ENCODE measurements at places on chromosomes 2 and 18. TPM values are rescaled to one million over a fixed set of nuclear protein-coding genes. Genes with fewer than 3 reads are reported as not detected.

DNA sequence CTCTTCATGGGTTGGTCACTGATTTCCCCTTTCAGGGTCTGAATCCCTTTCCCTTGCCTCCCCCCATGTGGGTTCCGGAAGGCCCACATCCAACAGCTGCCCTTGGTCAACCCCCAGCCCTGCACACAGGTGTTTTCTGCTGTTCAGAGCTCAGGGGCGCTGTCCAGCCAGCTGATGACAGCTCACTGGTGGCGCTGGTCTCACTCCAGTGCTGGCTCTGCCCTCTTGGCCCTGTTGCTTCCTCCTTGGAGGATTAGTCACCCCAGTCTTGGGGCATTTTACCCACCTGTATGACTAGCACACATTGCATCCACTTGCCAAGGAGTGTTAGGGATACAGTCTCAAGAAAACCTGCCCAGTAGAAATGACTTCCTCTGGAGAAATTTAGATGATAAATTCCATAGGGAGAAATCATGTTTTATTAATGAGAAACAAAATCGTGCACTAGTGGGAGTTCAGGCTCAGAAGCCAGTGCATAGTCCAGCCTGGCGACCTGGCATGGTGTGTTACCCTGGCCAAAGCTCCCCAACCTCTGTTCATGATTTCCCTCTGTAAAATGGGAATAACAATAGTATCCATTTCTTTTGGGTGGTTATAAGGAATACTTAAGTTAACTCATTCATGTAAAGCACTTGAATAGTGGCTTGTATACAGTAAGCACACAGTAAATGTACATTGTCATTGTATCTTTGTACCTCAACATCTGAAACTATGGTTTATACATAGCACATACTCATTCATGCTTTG is 21.6 kb downstream of the CRIM1 start:
- no peak for DNase-seq

GRCh38 chr2:39306626-39307025 is 62.9 kb upstream of the CDKL4 start:
- DNase-seq: no peak

DNA sequence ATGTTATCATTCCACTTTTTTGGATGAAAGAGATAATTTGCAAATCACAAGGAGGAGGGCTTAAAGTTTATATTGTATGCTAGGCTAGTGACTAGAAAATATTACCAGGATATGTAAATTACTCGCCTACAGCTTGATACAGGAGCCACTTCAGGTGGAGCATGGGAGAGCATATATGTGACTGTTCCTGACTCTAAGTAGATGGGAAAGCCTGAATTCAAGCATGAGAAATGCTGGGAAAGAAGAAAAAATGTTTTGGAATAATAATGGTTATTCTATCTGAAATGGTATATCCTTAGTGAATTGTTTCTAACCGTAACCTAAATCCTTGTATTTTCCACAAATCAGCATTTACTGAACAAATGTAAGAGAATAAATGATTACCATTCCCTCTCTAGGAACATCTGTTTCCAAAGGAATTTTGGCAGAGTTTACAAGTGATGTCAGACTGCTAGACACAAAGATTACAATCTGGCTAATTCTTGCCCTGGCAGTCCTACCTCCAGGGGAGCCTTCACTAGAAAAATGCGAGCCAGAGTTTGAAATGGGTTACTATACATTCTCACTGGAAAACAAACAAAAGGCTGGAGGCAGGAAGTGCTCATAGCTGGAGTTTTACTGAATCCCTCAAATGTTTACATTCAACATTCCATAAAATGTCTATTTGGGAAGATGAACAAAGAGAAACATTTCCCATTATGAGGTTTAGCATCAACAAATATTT is 129.4 kb upstream of the MAPRE2 start:
- no peak for DNase-seq

GRCh38 chr18:31356025-31356424 is 20.6 kb upstream of the DSG4 start:
- no peak for DNase-seq

GRCh38 chr2:238892796-238893195 is 44.9 kb downstream of the TWIST2 start:
- no peak for DNase-seq

Gene SLC4A3
- not detected for total RNA-seq

Gene MFSD6
- 44.6 TPM for total RNA-seq

- DNase-seq: no peak
These were observed 134.5 kb downstream of the RHBDD1 start for GRCh38 chr2:226970362-226970761.

- DNase-seq: no peak
These were observed 281.8 kb downstream of the GULP1 start for GRCh38 chr2:188573453-188573852.

DNA sequence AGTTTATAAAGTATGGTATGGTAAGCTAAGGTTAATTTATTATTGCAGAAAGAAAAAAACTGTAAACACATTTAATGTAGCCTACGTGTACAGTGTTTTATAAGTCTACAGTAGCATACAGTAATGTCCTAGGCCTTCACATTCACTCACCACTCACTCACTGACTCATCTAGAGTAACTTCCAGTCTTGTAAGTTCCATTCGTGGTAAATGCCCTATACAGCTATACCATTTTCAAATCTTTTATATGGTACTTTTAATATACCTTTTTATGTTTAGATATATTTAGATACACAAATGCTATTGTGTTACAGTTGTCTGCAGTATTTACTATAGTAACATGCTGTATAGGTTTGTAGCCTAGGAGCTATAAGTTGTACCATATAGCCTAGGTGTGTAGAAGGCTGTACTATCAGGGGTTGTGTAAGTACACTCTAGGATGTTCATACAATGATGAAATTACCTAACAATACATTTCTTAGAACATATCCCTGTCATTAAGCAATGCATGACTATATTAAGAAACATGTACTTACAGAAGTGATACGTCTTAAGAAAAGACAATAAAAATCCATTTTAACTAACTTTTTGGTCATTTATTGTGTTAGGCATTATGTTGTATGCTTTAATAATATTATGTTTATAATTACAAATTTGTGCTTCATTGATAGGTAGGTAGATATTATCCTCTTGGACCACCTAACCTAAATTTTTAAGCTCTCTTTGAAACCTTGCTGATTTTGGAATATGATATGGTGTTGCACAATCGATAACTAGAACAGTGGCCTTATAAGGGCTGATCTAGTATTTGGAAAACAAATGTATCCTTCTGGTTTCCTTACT is 51.9 kb downstream of the VRK2 start:
- DNase-seq: no peak

Gene GPR45
- total RNA-seq: not detected

DNA sequence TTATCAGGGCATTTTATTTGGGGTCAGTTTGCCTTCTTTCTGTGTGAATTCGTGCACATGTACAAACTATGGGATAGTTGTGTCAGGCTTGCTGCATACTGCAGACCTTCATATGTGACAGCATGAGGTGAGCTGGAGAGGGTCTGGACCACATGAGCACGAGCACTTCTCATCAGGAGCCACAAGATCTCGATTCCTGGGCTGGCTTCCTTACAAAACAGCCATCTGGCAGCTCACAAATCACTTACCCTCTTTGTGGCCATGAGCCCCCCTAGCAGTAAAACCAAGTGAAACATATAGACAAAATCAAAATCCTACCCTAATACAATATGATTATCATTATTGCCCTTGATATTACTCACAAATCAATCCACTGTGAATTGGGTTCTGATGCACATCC is 121.2 kb downstream of the MTCL1 start:
- DNase-seq: no peak

GRCh38 chr18:57435846-57436190 is 644 bp downstream of the ONECUT2 start:
- no peak for DNase-seq

DNA sequence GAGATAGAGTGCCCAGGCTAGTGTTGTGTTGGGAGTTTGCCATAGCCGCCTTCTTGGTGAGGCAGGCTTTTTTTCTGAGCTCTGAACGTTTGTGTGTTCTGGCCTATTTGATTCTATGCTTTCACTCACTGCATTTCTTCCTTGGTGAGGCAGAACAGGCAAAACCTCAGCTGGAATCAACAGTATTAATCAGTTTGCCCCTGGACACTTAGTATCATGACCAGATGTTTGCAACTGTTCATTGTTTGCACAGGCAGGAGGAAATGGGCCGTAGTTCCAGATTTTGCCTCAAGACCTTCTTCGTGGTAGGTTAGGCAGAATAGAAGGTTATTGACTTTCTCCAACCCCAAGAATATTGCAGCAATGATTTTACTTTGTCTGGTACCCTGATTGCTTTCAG is 218.1 kb upstream of the RASGRP3 start:
- DNase-seq: no peak

Gene DYNAP
- total RNA-seq: not detected

Gene SH2D6
- 0.96 TPM for total RNA-seq

DNA sequence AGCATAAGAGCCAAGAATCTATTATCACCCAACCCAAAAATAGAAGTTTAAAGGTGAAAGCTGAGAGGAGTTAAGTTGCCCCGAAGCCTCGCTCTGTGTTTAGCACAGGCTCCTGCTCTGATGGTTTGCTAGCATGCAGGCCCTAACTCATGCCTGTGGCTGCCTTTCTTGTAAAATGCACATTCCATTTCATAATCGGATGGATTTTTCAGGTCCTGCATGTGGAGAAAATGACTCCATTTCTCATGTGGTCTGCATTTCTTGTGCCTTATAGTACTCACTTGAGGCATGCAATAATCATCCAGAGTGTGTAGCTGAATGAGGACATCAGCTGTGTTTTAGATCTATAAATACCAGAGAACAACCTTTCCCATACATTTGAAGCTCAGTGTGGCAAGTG is 381.8 kb downstream of the CPS1 start:
- DNase-seq: no peak

Gene BMP10
- not detected for total RNA-seq

GRCh38 chr18:48575658-48576456 is 37.0 kb downstream of the CTIF start:
- no peak for DNase-seq

Gene GKN2
- total RNA-seq: not detected

Gene LRRTM1
- total RNA-seq: not detected

Gene GPR155
- total RNA-seq: 3.1 TPM

GRCh38 chr2:144580521-144581161 is 60.7 kb upstream of the ZEB2 start:
- DNase-seq: no peak

Gene PCARE
- total RNA-seq: not detected

GRCh38 chr2:29628108-29628745 is 293.2 kb downstream of the ALK start:
- DNase-seq: no peak

Gene LCT
- 0.31 TPM for total RNA-seq

- DNase-seq: no peak
These were observed 136.3 kb upstream of the SLC39A10 start for GRCh38 chr2:195520671-195521155.

- no peak for DNase-seq
These were observed 28.2 kb downstream of the OSBPL1A start for GRCh38 chr18:24369426-24369825.

Gene OTOS
- not detected for total RNA-seq

DNA sequence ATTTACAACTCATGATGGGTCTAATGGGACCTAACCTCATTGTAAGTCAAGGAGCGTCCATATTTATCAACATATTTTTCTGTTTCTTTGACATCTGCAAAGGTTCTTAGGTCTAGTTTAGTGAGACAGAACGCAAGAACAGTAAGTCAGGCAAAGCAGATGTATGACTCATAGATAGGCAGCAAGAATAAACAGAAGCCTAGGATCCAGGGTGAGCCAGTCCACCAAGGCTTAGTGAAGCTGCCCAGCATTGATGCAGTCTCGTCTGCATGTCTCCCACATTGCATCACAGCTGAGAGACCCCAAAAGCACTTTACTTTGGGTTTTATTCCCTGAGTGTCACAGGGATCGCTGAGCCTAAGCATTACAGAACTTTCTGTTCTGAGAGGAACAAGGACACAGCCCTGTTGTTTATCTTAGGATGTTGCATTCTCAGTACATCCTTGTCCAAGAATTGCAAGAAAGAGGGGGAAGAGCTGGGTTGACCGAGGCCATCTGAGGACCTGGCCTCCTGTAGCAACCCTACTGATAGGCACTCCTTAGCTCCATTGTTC is 29.6 kb upstream of the TMEM177 start:
- no peak for DNase-seq

GRCh38 chr2:134917888-134918525 is 615 bp upstream of the CCNT2 start:
- peak; percentile 97 for DNase-seq

DNA sequence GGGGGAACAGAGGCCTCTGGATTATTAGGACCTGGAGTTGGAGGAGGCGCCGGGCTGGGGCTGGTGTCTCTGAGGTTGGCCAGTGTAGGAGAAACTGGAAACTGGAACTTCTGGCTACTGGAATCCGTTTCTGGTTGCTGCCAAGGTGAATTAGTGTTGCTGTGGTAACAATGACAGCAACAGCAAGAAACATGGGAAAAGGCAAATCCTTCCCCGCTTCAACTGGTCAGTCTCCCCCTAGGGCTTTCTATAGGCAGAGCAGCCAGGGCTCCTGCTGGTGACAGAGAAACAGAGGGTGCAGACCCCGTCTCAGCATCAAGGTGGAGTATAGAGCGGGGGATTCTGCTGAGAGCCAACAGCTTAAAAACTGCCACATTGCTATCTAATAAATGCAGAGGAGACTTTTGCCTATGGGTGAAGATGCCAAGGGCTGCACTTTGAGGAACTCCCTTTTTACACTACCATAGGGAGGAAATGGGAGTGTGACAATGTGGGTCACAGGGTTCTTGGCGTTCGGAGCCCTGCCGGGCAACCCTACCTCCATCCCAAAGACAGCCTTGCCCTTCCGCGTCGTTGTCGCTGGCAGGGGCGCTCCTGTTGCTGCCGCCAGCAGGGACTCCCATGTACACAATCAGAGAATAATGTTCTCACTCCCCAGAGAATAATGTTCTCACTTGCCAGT is 81.4 kb upstream of the CABLES1 start:
- DNase-seq: no peak

Gene HOXD10
- not detected for total RNA-seq

Gene MC4R
- total RNA-seq: not detected

GRCh38 chr2:189298481-189298880 is 118.9 kb upstream of the COL5A2 start:
- DNase-seq: no peak

DNA sequence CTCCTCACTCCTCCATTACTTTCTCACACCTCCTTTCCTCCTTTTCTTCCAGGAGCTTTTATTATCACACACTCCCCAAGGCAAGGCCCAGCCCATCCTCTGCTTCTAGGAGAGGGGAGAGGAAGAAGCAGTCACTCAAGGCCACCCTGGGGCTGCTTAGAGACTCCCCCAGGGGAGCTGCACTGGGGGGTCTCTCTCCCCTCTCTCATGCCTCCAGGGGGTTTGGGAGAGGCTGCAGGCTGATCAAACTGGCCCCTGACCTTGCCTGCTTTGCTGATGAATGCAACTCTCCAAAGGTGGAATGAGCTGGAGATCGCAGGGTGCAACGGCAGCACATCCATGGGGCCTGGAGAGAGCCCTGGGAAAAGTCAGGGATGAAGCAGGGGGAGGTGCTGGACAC is 216.9 kb downstream of the CELF4 start:
- no peak for DNase-seq

DNA sequence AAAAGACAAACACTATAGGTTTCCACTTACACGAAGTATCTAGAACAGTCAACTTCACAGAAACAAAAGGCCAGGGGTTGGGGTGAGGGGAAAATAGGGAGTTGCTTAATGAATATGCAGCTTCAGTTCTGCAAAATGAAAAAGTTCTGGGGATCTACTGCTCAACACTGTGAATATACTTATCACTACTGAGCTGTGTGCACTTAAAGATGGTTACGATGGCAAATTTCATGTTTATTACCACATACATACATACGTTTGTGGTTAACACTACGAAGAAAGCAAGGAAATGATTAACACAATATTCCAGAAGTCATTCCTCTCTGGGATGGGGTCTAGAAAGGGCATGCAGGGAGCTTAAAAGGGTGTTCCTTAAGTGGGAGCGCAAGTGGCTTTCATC is 19.3 kb downstream of the MBOAT2 start:
- DNase-seq: no peak
